ENCODE measurements at places on chromosomes 5 and 9.

- no peak for DNase-seq
Observed at GRCh38 chr5:132424167-132424880, 54.8 kb downstream of the SLC22A5 start.

- no peak for DNase-seq
Observed at GRCh38 chr9:80797101-80797829, 892.1 kb downstream of the TLE1 start.

- no peak for DNase-seq
Observed at GRCh38 chr5:95327211-95327610, 42.3 kb upstream of the MCTP1 start.

DNA sequence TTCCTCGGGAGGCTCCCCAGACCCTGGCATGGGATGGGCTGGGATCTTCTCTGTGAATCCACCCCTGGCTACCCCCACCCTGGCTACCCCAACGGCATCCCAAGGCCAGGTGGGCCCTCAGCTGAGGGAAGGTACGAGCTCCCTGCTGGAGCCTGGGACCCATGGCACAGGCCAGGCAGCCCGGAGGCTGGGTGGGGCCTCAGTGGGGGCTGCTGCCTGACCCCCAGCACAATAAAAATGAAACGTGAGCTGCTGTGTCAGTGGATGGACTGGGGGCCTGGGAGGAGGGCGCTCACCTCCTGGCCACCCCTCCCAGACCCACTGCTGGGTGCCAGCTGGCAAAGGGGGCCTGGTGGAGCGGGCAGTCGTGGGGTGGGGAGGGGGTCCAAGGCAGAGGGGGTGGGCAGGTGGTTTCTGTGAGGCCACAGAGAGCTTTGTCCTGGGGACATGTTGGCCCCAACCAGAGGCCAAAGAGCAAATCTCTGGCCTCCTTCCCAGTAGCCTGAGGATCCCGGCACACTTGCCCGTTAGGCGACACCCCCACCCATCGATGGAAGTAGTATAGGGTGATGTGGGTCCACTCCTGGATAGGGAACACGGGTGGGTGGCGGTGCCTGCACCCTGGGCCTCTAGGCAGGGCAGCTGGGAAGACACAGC lies 9.8 kb downstream of the EGFL7 start:
- DNase-seq, result no peak

DNA sequence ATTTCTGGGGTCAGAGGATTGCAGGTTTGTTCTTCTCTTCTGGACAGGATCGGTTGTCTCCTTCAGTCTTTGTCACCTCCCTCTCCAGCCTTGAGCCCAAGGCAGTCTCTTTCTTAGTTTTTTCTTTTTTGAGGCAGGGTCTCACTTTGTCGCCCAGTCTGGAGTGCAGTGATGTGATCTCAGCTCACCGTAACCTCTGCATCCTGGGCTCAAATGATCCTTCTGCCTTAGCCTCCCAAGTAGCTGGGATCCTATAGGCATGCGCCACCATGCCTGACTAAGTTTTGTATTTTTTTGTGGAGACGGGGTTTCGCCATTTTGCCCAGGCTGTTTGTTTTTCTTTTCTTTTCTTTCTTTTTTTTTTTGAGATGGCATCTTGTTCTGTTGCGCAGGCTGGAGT lies 6.1 kb downstream of the PRRC2B start:
- DNase-seq, result no peak

DNA sequence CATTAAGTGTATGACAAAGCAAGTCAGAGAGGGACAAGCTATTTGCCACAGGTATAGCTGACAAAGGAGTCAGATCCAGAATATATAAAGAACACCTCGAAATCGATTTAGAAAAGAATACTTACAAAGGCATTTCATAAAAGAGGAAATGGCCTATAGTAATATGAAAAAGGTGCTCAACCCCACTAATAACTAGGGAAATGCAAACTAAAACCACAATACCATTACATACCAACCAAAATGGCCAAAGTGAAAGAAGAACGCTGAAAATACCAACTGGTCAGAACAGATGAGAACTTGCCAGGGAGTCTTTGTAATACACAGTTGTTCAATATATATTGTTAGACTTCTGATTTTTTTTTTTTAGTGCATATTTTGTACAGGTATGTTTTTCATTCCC lies 152.9 kb downstream of the CDC42SE2 start:
- no peak for DNase-seq

GRCh38 chr5:31452314-31452713 lies 79.6 kb downstream of the DROSHA start:
- no peak for DNase-seq

- no peak for DNase-seq
Observed at GRCh38 chr5:5576744-5577143, 154.3 kb downstream of the ICE1 start.

DNA sequence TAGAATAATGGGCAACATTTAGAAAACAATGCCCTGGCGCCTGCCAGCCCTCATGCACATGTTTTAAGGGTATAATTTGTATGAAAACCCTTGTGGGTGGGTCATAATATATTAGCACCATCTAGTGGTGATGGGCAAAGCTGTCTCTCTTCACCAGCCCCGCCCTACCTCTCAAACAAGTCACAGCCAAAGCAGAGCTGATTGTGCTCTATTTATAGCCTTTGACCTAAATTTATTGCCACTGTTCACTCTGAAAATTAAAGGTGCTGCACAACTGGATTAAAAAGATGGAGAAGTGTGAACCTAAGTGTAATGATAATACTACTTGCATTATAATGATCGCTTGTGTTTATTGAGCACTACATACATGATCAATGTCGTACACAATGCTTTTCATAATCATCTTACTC lies 131.9 kb upstream of the ANKH start:
- DNase-seq, result peak; percentile 75

- DNase-seq, result no peak
Observed at GRCh38 chr9:133779516-133780403, 41.6 kb upstream of the SARDH start.

DNA sequence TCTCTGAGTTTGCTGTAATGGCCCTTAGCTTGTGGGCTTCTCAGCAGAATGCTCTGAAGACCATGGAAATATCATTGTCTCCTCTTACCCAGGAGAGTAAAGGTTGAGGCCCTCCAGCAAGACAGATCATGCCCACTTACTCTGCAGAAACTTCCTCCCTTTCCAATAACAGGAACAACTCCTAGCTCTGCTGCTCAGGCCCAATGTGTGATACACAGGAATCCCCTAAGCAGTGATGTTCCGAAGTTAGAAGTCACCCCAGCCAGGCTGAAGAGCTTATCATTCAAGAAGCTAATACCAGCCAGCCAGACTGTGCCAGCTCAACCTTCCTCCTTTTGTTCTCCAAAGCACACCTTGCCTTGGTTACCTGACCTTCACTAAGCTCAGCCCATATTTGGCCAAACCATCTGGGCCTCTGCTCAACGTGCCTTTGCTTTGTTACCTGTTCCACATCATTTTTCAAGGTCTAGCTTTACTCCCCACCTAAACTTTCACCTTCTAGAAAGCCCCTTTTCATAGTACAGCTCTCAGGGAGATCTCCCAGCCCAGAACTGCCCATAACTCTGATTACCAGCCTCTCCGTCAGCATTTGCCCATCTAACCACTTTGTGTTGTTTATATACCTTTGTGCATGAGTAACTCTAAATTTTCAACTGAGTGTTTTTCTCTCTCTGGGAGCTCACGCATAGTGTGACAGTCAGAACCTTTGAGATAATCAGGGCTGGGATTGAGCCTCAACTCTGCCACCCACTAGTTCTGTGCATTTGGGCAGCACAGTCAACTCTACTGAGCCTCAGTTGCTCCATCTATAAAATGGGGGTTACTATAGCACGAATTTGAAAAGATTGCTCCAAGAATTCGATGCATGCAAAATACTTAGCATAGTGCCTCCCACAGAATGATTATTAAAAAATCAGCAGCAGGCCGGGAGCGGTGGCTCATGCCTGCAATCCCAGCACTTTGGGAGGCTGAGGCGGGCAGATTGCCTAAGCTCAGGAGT lies 107.6 kb upstream of the CPEB4 start:
- no peak for DNase-seq

GRCh38 chr5:143582176-143582575 lies 178.7 kb upstream of the NR3C1 start:
- DNase-seq, result no peak

DNA sequence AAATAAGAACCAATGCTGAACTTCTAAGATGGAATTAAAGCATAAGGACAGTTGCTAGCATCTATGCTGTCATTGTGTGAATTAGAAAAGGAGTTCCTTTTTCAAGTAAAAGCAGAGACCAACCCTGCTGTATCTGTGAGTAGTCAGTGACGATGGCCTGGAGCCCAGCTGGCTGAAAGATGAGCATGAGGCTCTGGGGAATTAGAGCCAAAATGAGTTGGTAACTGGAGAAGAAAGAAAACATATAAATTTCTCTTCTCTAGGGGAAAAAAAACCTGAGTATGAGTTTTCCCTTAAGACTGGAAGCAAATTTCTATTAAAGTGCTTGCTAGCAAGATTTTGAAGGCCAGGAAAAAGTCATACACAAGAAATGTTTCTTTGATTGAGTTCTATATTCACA lies 1.6 kb upstream of the SPZ1 start:
- DNase-seq, result no peak
